ENCODE measurements at places on chromosomes 2 and 18. TPM values are rescaled to one million over a fixed set of nuclear protein-coding genes. Genes with fewer than 3 reads are reported as not detected.

Gene YWHAQ
- total RNA-seq, result 1,184 TPM

Gene PDK1
- total RNA-seq, result 5.1 TPM

Gene HTR2B
- total RNA-seq, result not detected

Gene ST6GAL2
- total RNA-seq, result 12.8 TPM

Gene UGT1A8
- 0.06 TPM for total RNA-seq

Gene CREG2
- 9.3 TPM for total RNA-seq

Gene DES
- 0.47 TPM for total RNA-seq

Gene PAIP2B
- total RNA-seq, result 0.33 TPM
